Stimulated activated CD8-positive, alpha-beta memory T cell treated with anti-CD3 and anti-CD28 coated beads, Interleukin-15, amount 100 ng/mL, for 24 hours (primary cell): ENCODE measurements at places on chromosomes 2 and 18.

GRCh38 chr2:42048299-42049220 lies 739 bp downstream of the PKDCC start:
- no peak for DNase-seq

- DNase-seq: no peak
Measured at GRCh38 chr2:86485103-86485502, 43.9 kb downstream of the KDM3A start.

DNA sequence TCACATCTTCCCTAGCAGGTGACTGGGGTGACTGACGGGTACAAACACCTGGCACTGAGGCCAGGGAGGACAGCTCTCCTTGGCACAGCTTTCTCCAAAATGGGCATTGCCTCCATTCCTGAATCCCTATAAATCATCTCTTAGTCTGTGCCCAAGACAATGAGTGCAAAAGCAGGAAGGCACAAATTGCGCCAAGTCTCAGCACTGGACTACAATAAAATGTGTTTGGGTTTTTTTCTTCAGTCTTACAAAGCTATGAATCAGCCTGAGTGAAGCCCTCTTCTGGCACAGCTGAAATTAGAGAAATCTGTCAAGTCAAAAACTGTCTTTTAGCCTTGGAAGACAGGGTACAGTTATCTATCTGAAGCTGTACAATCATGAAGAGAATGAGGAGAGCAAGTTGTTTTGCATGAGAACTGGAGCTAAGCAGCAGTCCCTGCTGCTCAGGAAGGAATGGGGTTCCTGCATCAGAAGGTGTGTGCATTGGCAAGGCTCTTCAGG lies 90.8 kb downstream of the EPB41L3 start:
- DNase-seq: no peak

GRCh38 chr2:169388161-169388560 lies 25.8 kb upstream of the LRP2 start:
- DNase-seq: no peak

GRCh38 chr2:69718338-69718965 lies 23.5 kb upstream of the ANXA4 start:
- no peak for DNase-seq

DNA sequence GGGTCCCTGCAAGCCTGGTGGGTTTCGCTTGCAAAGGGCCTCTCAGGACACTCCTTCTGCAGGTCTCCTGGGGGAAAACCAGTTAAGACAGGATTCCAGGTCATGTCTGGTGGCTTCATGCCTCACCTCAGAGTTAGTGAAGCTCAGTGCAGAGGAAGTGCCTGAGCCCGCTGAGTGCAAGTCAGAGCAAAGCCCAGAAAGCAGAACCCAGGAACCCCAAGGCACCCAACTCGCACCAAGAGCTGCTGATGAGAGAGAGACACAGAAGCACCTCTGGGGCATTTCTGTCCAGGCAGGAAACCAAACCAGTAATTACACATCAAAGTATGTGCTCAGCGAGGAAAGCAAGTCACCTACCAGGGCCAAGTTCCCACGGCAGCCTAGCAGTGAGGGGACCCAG lies 78.4 kb downstream of the ARHGEF4 start:
- no peak for DNase-seq

- no peak for DNase-seq
Measured at GRCh38 chr2:26911911-26912861, 58.3 kb upstream of the MAPRE3 start.

- no peak for DNase-seq
Measured at GRCh38 chr2:167761465-167762136, 485.8 kb downstream of the STK39 start.

- no peak for DNase-seq
Measured at GRCh38 chr2:42872721-42873120, 80.3 kb upstream of the HAAO start.

DNA sequence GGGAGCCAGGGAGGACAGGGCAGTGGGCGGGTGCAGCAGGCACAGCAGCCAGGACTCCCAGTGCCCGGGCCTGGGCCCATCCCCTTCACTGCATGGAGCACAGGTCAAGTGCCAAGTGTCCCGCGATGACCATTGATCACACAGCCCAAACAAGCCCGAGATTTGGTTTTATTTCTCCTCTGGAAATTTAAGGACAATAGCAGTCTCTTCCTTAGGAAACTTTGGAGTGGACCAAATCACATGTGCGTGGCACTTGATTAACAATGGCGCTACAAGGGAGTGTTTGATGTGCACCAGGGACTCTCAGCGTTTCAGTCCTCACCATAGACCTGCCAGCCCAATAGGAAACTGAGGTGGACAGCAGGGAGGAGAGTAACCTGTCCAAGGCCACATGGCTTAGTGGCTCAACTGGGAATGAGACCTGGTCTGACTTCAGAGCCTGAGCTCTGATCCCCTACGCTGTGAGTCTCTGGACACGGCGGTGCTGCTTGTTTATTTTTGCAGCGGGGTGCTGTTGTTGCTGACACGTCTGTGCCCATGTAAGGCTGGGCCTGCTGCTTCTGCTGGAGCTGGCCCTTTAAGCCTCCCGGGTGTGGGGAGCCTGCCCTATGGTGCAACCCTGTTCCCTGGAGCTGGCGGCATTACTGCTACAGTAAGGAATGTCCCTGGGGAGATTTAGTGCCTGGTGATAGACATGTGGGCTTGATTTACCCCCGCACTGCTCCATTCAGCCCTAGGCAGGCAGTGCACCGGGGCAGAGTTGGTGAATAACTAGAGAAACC lies 194.2 kb downstream of the INHBB start:
- no peak for DNase-seq

- no peak for DNase-seq
Measured at GRCh38 chr2:122743021-122743675, 987.7 kb downstream of the TSN start.

DNA sequence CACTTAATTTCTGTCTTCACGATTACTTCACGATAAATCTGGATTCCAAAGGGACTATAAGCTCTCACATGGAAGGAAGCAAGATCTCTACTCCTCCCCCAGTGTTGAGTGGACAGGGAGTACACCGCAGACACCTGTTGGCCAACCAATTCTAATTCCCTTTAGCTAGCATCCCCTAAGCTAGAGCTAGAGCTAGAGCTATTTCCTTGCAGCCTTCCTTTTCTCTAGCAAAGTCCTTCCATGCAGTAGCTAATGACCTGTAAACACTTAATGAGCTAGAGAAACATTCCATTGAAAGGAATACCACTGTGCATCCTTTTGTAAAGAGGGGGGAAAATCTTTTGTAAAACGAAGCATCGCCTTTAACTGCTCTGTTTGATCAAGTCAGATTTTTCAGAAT lies 56.5 kb downstream of the BCL11A start:
- no peak for DNase-seq

- no peak for DNase-seq
Measured at GRCh38 chr2:156331572-156332283, 793 bp downstream of the NR4A2 start.

DNA sequence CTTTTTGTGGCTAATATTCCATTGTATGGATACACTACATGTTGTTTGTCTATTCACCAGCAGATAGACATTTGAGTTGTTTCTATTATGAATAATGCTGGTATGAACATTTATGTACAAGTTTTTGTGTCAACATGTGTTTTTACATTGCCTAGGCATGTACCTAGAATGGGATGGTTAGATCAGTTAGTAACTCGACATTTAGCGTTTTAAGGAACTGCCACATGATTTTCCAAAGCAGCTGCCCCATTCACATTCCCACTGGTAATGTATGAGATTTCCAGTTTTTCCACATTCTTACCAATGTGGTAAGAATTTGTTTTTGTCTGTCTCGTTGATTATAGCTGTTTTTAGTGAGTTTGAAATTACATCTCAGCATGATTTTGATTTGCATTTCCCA lies 112.8 kb downstream of the FHOD3 start:
- no peak for DNase-seq

GRCh38 chr18:79848579-79849327 lies 51.0 kb downstream of the KCNG2 start:
- no peak for DNase-seq

GRCh38 chr2:85854897-85855296 lies 33.9 kb downstream of the ST3GAL5 start:
- no peak for DNase-seq

GRCh38 chr2:48711343-48711742 lies 44.2 kb downstream of the LHCGR start:
- DNase-seq: no peak

DNA sequence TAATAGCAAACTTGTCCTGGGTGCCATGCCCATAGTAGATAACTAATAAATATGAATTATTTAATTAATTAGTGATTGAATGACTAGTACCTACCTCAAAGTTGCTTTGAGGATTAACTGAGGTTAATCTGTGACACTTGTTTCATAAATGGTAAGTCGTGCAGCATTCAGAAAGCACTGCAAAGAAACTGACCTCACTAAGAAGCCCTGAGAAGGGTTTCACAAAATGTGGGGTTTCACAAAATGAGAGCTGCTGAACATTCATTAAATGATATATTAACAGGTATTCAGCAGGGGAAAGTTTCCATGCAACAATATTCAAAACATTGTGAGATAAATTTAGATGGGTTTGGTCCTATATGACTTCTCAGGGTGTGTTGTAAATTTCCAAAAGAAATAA lies 236.2 kb downstream of the OSR1 start:
- DNase-seq: no peak

DNA sequence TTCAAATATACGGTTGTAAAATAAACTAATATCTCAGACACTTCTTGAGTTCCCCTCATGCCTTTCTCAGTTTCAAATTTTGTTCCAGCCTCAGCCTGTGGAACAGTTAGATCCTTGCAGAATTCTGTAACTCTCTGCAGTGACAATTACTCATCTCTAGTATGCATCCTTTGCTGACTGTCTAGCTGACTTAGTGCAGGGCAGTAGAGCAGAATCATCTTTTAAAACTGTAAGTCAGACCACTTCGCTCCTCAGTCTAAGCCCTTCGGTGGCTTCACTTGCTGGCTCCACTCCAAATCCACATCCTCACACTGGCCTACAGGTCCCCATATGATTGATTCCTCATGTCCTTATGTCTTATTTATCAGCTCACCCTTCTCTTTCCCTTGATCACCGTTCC lies 164.1 kb upstream of the ZSWIM2 start:
- no peak for DNase-seq

- no peak for DNase-seq
Measured at GRCh38 chr2:237181844-237182243, 96.2 kb downstream of the COPS8 start.

GRCh38 chr2:150232871-150233270 lies 254.6 kb downstream of the RND3 start:
- no peak for DNase-seq
